ENCODE measurements at places on chromosomes 12 and 14.

DNA sequence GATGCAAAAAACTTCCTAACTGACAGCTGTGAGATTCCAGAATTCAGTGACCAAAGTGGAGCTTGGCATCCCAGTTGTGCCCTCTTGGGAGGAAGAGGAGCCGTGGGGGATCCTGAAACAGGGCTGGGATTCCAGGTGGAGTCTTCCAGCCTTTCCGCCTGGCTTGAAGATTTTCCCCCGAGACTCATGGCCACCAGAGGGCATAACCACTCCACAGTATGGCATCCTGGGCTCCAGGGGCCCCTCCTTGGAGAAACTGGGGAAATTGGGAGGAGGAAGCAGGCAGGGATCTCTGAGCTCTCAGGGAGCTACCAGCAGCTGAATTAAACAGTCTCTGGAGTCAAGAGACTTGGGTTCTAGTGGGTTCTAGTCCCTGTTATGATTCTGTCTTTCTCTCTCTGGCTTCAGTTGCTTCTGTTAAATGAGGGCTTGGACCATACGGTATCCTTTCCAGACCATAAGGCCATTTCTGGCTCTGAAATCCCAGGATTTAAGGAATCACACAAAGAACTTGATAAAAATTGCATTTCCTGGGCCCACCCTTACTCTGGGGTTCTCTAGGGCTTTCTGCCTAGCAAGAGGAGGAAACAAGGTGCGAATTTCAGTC, 2.6 kb upstream of the TAMALIN start:
- DNase-seq = peak; percentile 90

DNA sequence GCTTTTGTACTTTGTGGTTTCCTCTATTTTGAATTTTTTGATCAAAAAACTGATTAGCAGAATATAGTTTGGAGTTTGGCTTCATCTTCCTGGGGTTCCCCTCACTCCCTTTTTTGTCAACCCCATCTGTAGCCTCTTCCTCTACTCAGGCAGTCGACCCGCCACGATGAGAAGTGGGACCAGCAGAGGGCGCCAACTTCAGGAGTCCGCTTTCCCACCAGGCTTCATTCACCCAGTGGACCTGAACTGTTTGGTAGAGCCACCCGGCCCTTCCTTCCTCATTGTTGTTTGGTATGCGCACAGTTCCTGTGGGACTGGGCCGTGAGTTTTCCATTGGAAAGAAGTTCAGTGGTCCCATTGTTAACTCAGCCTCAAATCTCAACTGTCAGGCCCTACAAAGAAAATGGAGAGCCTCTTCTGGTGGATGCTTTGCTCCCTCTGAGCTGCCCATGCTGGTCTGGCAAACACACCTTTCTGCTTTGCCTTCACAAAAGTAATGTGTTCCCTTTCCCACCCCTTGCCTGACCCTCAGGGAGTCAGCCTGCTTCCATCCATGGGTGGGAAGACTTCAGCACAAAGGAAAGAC, 21.7 kb downstream of the TMBIM6 start:
- DNase-seq = peak; percentile 86

DNA sequence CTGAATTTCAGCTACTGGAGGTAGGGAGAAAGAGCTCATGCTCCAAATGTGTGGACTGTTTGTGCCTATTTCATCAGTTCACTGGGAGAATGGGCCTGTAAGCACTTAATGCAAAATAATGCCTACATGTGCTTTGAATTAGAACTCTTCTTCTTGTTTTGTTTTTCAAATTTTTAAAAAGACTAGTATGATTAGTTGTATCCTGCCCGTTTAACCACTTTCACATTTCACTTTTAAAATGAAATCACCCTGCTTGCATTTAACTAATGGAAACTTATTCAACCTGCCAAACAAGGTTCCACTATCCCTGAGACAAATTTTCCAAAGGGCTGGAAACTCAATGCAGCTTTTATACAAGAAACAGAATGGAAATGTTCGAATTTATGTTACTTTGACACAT, 79.7 kb downstream of the SAMD4A start:
- no peak for DNase-seq

- DNase-seq = no peak
Measured at GRCh38 chr12:132078190-132078589, 65.9 kb downstream of the DDX51 start.

- no peak for DNase-seq
Measured at GRCh38 chr12:132886529-132887477, 602 bp downstream of the CHFR start.

DNA sequence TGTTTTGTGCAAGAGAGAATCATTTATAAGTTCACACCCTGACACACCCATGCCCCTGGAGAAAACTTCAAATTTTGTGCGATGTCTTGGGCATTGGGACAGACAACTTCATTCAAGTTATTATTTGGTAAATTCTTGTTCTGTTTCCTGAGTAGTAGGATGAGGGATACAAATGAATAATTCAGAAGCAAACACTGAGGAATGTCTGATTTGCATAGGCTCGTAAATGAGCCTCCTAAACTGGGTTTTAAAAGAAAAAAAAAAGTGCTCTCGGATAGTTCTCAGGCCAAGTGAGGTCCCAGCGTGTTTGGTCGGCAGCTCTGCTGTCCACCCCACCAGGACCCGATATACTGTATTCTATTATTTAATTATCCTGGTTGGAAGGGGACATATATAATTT, 134.7 kb upstream of the CPM start:
- DNase-seq = no peak

GRCh38 chr14:103628221-103628683, 759 bp upstream of the KLC1 start:
- peak; percentile 91 for DNase-seq

DNA sequence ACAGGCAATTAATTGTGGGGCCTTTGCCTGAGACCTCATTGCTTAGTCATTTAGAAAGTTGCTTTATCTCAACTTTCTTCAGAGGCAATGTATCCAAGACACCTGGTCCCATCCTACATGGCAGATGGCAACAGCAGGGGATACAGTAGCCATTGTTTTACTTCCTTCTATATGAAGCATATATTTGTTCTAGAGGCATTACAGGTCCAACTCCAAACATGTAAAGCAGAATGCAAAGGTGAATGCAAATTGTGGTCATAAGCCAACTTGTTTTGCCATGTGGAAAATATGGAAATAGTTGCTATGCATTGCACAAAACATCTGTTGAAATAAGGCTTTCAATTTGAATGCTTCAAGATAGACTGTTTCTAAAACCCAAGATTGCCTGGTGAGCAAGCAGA, 109.8 kb upstream of the BCAT1 start:
- no peak for DNase-seq

DNA sequence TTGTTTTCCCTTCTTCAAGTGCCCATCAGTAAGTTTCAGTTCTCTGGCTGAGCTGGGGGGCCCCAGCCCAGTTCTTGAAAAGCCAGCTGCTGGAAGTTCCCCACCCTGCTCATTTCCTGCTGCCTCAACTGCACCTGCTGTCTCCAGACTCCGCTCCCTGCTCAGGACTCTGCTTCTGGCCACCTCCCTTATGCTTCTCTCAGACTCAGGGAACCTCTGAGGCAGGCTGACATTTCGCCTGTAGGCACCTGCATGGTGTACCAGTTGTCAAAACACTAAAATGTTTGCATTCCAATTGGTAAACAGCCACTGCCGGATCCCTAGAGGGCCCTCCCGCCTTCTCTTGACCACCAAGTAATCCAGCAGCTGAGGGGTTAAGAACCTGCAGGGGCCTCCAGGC, 136.5 kb upstream of the VRK1 start:
- DNase-seq = no peak

GRCh38 chr14:96564389-96564788, 62.2 kb downstream of the PAPOLA start:
- no peak for DNase-seq

- DNase-seq = peak; percentile 56
Measured at GRCh38 chr12:131747276-131748177, 36.6 kb downstream of the SFSWAP start.

DNA sequence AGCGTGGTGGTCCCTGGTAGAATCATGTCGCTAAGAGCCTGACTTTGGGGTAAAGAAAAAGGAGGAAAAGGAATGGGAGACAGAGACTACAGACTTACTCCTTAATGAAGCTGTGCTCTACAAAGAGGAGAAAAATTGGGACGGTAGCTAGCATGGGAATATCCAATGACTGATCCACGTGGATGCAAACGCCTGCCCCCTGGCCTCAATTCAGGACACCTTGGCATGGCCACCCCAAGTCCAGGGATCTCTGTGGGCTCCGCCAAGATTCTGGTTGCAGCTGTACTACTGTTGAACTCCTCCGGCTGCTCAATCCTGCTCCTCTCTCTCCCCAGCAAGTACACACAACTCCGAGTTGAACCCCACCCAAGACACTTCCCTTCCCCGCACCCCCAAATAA, 70.5 kb upstream of the DIO3 start:
- no peak for DNase-seq

DNA sequence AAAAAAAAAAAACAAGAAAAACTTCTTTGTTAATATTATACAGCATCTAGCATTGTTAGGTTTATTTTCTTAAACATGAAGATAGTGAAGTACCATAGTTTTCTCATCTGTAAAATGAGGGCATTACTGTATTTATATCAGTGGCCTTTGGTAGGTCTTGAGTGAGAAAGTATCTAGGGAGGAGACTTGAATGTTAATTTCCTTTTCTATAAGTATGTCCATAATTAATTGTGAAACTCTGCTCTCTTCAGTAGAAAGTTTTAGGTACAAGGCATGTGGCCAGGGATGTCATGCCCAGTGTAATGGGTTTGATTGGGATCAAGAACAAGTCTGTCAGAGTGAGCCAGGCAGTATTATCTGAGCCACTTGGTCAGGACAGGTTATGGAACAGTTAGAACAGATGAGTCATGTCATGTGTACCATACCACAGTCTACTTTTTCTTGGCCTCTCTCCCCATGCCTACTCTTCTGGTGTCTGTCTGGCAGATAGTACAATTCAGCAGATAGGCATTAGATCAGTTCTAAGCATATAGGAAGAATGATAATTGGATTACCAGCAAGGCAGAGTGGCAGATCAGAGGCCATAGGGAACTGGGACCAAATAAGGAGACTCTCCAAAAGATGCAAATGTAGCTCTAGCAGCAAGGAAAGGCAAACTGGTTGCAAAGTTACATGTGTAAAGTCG, 30.4 kb downstream of the FBXO34 start:
- peak; percentile 57 for DNase-seq

GRCh38 chr14:23366426-23366921, 1.5 kb upstream of the EFS start:
- DNase-seq = peak; percentile 93

DNA sequence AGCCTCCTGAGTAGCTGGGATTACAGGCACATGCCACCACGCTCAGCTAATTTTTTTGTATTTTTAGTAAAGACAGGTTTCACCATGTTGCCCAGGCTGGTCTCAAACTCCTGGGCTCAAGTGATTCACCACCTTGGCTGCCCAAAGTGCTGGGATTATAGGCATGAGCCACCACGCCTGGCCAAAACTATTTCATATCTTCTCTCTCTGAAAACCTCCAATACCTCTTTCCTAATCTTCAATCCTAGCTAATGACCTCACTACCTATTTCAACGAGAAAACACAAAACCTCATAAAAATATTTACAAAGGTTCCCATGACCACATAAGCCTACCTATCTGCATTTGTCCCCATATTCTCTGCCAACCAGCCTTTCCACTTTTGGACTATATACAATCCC, 32.3 kb upstream of the ANKS1B start:
- no peak for DNase-seq

GRCh38 chr12:74539261-74539660, 1.6 kb downstream of the ATXN7L3B start:
- DNase-seq = peak; percentile 75

DNA sequence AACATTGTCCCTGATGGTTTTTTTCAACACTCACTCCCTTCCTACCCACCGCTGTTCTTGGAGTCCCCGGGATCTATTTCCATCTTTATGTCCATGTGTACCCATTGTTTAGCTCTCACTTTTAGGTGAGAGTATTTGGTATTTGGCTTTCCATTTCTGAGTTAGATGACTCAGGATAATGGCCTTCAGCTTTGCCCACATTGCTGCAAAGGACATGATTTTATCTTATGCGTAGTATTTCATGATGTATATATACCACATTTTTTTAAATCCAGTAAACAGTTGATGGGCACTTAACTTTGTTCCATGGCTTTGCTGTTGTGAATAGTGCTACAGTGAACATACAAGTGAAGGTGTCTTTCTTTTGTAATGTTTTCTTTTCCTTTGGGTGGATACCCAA, 123.5 kb upstream of the KITLG start:
- DNase-seq = no peak

DNA sequence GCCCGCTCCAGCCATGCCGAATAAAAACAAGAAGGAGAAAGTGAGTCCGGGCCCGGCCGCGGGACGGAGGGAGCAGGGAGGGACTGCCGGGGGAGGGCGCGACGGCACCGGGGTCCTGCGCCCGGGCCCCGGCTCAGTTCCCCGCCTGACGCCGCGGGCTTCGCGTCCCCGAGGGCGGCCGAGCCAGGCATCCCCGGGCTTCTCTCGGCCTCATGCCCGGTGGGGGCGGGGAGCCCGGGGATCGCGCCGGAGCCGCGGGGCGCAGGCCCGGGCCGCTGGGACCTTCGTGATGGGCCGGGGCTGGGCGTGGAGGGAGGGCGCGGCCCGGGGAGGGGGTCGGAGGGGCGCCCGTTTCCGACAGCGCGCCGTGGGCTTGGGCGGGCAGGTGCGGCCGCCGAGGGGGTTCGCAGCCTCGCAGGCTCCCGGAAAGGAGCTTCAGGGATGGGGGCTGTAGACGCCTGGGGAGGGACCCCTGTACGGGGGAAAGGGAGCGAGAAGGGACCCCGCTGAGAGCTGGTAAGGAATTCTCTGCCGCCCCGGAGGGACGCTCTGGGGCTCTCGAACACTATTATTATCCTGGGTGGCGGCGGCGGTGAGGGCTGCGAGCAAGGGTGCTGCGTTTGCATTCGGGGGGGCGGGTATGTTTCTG, 496 bp downstream of the PPP2R5C start:
- DNase-seq = no peak

GRCh38 chr12:20585913-20586312, 109.2 kb upstream of the SLCO1C1 start:
- no peak for DNase-seq

DNA sequence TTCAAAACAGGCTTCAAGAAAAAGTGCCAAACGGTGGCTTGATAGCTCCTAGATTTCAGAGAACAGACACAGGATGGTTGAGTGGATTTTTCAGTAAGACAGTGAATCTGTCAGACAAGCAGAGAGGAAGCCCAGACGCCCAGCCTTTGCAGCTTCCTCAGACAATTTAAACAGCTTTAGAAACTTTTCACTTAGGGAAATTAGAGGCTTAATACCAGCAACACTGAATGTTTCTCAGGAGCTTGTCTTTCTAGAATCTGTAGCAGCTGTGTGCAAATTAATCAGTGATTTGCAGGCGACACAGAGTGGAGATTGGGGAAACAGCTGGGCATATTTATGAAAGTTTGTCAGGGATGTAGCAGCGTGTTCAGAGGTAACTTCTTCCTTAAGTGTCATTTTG, 362.1 kb downstream of the GALC start:
- peak; percentile 66 for DNase-seq

DNA sequence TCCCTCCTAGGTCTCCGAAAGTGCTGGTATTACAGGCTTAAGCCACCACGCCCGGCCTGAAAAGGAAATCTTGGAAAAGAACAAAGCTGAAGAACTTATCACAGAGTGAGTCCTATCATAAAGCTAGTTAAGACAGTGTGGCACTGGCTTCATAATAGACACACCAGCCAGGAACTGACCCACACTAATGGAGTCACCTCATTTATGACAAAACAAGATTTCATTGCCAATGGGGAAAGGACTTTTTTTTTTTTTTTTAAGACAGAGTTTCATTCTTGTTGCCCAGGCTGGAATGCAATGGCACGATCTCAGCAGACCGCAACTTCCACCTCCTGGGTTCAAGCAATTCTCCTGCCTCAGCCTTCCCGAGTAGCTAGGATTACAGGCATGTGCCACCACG, 15.7 kb downstream of the KDM2B start:
- no peak for DNase-seq

GRCh38 chr14:61726778-61727658, 31.7 kb downstream of the HIF1A start:
- no peak for DNase-seq

GRCh38 chr12:2752676-2753371, 41.9 kb upstream of the FKBP4 start:
- peak; percentile 96 for DNase-seq
